ENCODE measurements at places on chromosomes 1 and 21. TPM values are rescaled to one million over a fixed set of nuclear protein-coding genes. Genes with fewer than 3 reads are reported as not detected.

GRCh38 chr1:211515090-211516023, 23.4 kb upstream of the RD3 start:
- DNase-seq, result peak; percentile 72

- peak; percentile 81 for DNase-seq
Observed at GRCh38 chr1:51644533-51645197, 27.8 kb downstream of the OSBPL9 start.

- no peak for DNase-seq
Observed at GRCh38 chr1:8938232-8938999, 7.3 kb upstream of the CA6 start.

DNA sequence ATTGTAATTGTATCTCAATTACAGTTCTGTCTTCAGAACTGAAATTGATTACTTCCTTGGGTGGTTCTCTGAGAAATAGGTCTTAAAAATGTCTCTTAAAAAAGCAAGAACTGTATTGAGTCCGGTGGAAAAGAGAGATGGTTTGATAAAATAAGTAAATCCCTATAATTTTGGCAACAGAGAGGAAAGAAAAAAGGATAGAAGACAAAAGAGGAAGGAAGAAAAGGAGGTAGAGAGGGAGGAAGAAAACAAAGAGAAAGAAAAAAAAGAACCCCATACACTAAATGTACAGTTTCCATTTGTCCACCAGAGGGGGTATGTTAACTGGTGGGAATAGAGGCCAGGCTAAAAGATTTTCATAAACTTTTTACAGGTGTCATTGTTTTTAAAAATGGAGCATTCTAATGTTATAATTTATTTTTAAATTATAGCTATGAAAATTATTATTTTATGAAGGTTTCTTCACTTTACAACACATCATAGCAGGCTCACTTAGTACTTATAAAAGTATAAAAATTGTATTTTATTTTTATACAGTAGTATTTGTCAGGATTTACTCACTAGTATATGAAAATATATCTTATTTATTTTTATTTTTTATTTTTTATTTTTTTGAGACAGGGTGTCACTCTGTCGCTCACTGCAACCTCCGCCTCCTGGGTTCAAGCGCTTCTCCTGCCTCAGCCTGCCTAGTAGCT, 2.1 kb upstream of the UBE2T start:
- peak; percentile 67 for DNase-seq

DNA sequence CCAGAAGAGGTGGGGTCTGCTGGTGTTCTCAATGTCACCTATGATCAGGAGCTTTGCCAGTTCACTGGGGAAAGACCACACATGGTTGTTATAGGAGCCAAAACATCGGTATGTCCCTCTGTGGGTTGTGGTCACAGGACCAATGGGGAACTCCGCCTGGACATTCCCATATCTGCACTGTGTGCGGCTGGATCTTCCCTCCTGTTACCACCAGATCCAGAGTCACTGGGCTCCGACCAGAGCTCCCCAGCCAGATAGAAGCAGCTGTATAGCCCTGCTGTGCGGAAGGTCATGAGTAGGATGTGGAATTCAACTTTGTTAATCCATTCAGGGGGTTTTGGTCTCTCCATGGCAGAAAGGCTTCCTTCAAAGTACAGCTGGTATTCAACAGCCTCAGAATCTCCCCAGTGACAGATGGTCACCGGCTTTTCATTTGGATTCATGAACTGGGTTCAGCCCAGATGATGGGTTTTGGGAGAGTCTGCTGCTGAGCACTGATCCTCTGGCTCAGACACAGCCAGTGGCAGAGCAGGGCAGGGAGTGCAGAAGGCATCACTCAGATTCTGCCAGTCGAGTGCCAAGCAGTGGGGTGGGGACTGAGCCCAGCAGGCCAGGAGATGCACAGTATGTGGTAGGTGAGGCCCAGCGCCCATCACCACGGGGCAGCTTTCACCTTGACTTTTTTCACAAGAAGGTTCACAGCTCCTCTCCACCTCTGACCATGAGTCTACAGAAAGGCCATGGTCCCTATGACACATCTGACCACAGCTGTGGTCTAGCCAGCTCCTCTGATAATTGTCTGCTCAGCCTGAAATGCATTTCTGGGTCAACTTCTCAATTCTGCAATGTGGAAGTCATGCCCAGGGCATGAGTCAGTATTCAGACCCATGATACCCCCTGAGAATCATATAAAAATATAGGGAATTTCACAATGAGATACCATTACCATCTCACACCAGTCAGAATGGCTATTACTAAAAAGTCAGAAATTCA, 2.9 kb upstream of the SHCBP1L start:
- DNase-seq, result peak; percentile 93

DNA sequence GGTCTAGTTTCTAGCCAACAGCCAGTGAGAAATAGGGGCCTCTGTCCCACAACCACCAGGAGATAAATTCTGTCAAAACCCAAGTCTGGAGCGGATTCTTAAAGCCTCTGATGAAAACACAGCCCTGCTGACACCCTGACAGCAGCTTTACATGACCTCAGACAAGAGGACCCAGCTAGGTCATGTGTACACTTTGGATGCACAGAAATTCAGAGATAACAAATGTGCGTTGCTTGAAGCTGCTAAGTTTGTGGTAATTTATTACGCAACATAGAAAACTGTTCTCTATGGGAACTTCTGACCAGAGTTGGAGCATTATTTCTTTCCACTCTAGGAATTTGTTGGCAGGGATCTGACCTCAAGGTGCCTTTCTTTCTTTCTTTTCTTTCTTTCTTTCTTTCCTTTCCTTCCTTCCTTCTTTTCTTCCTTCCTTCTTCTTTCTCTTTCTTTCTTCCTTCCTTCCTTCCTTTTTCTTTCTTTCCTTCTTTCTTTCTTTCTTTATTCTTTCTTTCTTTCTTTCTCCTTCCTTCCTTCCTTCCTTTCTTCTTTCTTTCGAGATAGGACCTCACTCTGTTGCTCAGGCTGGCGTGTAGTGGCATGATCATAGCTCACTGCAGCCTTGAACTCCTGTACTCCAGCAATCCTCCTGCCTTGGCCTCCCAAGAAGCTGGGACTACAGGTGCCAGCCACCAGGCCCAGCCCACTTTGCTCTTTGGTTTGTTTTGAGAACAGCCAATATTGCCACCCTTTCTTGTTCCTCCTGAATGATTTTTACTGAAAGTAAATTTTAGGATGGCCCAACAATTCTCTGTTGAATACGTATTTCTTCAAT, 14.9 kb upstream of the HMGCS2 start:
- DNase-seq, result peak; percentile 52

- peak; percentile 77 for DNase-seq
Observed at GRCh38 chr1:243850202-243850451, at the start of gene AKT3. TSS of gene AKT3 (minus strand) at chr1:243850243. CDS start at chr1:243843170, 7,073 bp downstream.

GRCh38 chr1:160748181-160748877, 9.3 kb downstream of the SLAMF7 start:
- no peak for DNase-seq

DNA sequence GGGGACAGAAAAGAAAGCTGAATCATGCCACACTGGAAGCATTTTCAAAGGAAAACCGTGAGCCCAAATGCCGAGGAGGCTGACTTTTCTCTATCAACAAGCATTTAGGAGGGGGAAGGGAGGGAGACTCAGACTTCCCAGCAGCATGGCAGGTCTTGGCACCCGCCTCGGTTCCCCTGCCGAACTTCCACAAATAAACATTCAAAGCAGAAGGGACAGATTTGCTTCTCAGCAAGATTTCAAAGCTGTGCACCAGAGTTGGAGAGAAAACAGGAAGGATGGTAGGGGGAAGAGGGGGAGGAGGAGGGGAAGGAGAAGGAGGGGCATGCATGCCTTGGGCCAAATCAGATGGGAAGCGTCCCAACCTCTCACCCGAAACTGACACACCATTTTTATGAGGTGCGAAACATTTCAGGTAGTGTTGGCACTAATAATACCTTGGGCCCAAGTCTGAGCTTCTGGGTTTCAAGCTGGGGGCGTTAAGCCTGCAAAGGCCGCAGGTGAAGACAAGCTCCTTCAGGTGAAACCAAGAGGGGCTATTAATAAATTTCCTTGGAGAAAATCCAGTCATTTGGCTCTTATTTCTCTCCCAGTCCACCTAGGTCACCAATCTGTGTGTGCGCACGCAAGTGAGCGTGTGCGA, 26.4 kb downstream of the ABCA4 start:
- peak; percentile 64 for DNase-seq

DNA sequence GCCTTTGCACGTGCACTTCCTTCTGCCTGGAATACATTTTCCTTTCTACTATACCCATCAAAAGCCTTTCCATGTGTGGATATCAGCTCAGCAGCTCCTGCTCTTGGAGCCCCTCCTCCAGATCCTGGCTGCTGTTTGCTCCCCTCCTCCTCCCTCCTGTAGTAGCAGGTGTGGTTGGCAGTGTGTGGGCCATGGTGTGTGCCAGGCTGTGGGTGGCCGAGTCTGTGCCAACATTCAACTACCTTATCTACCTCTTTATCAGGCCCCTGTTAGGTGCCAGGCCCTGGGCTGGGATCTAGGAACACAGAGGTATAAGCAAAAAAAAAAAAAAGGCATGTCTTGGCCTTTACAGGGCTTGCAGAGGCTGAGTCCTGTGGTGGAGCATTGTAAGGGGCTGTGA, 180.6 kb upstream of the JUN start:
- DNase-seq, result no peak

GRCh38 chr1:121418369-121419049, 233.7 kb downstream of the SRGAP2C start:
- DNase-seq, result no peak

DNA sequence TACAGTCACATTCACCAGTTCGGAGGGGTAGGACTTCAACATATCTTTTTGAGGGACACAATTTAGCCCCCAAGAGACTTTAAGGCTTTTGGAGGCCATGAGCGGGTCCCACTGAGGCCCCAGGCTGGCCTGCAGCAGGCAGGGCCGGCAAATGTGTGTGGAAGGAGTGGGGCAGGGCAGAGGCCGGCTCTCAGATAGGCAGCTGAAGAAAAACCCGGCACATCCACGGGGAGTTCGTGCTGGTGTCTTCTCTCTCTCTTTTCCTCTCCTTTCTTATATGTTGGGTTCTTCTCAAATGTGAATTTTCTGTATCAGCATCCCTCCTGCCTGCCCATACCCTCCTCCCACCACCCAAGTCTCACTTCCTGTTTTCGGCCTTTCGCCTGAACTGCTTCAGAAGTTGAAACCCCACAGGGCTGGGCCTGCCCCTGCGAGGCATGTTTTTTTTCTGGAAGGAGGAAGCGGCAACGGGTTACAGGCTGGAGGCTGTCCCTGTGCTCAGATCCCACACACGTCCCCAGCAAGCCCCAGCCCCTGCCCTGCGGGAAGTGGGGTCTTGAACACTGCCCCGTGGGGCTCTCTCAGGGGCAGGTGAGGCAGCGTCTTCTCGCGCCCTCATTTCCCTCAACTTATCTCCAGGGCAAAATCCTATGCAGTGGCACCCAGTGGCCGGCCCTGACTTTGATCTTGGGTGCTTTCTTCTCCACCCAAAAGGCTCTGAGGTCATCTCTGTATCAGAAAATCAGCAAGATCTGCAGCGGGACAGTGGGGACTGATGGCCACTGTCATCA, 9.7 kb upstream of the UMODL1 start:
- DNase-seq, result no peak

DNA sequence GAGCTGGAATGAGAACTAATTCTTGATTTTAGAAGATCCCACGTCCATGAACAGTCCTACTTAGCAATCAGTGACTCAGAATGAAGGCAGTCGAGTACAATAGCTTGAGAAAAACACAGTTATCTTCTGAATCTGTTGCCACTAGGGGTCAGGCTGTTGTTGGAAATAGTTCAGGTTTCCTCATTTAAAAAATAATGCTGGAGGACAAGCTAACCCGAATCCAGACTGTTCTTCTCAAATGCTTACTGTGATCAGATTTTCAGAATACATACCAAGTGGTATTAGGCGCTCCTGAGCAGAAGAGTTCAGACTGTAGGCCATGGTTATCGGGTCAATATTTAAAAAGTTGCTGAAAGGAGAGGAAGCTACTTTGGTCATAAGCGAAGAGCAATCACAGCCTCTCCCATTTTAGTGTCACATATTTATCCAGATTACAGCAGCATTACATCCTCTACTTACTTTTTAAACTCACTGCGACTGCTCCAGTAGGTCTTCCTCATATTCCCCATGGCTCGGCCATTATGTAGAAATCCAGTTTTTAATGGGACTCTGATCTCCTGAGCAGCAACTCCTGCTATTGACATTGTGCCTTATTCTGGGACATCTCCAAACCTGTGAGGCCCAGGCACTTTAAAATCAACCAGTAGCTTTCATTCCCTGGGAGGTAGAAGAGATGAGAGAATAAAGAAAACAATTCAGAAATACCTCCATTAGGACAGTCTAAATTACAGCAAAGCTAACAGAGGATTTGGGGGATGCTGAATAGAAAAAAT, 10.9 kb downstream of the ERRFI1 start:
- peak; percentile 96 for DNase-seq

GRCh38 chr1:62304975-62305374, 14.3 kb downstream of the KANK4 start:
- DNase-seq, result no peak

DNA sequence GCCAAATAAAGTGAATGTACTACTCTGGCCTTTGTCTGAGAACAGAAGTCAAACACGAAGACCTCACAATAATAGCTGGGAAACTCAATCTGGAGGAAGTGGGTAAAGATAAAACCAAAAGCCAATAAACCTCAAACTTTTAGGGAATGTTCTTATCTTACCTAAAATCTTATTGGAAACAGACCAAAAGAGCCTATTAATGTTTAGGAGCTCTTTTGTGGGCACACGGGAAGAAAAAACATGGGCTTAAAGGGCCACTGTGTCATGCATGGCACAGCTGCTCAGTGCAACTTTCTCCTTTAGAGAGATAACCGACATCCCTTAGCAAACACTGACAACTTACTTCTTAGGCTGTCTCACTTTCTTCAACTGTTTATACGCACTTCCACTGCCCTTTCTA, 16.1 kb downstream of the EIF2B3 start:
- peak; percentile 72 for DNase-seq

DNA sequence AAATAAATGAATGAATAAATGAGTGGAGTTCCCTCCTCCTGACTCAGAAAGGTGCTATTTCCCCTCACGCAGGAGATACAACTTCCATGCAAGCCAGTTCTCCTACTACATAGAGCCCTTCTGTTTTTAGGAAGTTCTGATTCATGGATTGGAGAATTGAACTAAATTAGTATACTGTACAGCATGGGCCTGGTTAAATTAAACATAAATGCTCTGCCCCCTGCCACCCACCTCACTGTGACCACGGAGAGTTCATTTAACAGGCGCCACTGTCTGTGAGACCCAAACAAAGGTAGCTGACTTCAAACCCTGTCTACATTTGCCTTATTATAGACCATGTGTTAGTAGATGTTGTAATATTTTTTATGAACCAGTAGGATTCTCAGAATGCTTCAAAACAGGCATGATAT, 9.1 kb upstream of the IRF2BP2 start:
- DNase-seq, result peak; percentile 71

Gene TEX38
- total RNA-seq, result not detected

Gene SHISA4
- 20.9 TPM for total RNA-seq

Gene RAB4A
- total RNA-seq, result 33.2 TPM

Data from fibroblast of the aortic adventitia (primary cell).